ENCODE measurements at places on chromosomes 1 and 21. TPM values are rescaled to one million over a fixed set of nuclear protein-coding genes. Genes with fewer than 3 reads are reported as not detected.

The TNFRSF25 gene
- 2.0 TPM for total RNA-seq

The C8A gene
- total RNA-seq, result not detected

The ATXN7L2 gene
- 8.6 TPM for total RNA-seq

The KCNE1 gene
- 0.06 TPM for total RNA-seq

Measured in Daoy (cell line).